ENCODE measurements at places on chromosomes 7 and 10.

- ATAC-seq: no peak
Observed at GRCh38 chr7:155744971-155745683, 67.1 kb downstream of the SHH start.

- no peak for ATAC-seq
Observed at GRCh38 chr10:114319406-114320248, 80.6 kb downstream of the VWA2 start.

GRCh38 chr10:8306685-8307364 lies 252.3 kb downstream of the GATA3 start:
- ATAC-seq: no peak

GRCh38 chr7:50268223-50268622 lies 36.3 kb upstream of the IKZF1 start:
- no peak for ATAC-seq

GRCh38 chr7:85638394-85638793 lies 451.5 kb upstream of the SEMA3D start:
- ATAC-seq: no peak

DNA sequence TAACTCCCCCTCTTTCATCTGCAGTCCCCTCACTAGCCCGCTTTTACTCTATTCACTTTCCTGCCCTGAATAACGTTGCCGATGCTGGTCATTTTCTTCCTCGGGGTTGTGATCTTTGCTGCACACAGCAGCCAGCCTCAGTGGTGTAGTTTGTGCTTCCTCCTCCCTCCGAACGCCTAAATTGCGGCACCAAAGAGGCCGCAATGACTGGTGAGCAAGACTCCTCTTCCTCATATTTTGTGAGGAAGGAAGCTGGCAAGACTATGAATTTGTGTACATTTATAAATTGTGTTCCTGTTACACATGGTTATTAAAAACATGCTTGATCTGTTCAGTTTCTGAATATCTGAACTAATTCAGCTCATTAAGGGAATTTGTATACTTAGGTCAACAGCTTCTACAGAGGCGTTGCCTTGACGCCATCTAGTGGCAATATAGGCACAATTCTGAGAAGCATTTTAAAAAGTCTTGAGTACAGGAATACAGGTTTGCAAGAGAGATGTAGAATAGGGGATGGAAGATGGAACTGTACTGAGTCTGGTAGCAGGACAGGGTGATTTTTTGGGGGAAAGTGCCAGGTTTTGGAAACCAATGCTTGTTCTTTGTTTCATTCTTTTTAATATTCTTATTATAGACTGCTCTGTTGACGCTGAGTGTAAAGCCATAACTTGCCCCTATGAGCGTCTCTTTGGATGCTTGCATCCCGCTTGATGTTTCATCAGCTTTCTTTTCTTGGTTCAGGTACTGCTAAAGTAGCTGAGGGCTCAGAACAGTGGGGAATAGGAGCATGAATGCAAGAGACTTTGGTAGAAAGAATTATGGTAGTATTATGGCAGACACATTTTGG lies 4.1 kb upstream of the TAS2R5 start:
- ATAC-seq: no peak

GRCh38 chr10:5921746-5922145 lies 31.7 kb downstream of the FBH1 start:
- no peak for ATAC-seq

- ATAC-seq: no peak
Observed at GRCh38 chr7:19701471-19701870, 7.4 kb downstream of the POLR1F start.

- ATAC-seq: no peak
Observed at GRCh38 chr10:3470191-3470590, 297.6 kb upstream of the PITRM1 start.

DNA sequence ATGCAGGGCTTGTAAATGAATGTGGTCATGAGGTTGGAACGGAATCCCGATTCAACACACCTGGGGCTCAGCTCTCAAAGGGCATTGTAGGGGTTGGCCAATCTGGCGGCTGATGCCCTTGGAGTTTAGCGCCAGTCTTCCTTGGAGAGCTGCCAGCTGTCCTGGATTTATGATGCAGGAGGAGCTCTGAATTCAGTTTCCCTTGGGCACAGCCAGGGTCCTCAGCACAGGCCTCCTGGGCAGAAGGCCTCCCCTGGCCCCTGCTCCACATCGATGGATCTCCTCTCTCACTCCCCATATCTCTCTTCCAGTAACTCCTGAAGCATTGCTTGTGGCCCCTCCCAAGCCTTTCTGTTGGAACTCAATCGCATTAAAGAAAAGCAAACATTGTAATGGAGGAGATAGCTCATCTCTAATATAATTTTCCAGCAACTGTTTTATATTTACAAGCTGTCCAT lies 985 bp upstream of the CYTH3 start:
- ATAC-seq: no peak

GRCh38 chr10:30434273-30435072 lies 489 bp downstream of the MAP3K8 start:
- peak; percentile 18 for ATAC-seq

DNA sequence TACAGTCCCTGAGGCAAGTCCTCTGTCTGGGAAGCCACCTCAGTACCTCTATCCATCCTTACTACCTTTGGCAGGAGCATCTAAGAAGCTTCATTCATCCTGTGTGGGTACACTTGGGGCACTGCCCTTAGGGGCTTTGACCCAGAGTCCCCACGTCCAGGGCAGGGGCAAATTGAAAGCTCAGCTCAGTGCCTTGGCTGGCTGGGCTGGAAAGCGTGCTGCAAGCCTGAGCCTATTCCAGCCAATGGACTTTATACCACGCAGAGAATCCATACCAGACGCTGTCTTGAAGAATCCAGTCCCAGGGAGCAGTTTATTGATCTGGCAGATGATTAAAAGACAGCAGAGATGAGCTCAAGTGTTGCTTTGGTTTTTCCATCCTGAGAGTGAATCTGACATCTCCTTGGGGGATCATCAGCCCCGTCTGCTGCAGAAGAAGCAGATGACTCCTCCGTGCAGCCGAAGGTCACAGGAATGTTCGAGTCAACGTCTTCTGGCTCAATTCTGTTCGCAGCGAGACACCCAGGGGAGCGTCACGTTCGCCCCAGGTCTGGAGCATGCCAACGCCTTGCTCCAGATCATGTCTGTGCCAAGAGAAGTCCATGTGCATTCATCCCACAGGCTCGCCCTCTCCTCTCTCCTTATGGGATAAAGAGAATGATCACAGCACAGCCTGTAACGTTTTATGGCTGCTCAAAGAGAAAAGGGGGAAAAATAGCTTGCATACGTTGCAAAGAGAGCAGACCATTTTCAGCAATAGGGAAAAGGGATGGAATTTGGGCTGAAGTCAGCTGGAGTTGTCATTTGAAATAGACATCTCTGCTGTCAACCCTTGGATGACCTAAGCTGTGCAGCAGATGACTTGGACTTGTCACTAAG lies 35.8 kb upstream of the LYZL1 start:
- no peak for ATAC-seq

DNA sequence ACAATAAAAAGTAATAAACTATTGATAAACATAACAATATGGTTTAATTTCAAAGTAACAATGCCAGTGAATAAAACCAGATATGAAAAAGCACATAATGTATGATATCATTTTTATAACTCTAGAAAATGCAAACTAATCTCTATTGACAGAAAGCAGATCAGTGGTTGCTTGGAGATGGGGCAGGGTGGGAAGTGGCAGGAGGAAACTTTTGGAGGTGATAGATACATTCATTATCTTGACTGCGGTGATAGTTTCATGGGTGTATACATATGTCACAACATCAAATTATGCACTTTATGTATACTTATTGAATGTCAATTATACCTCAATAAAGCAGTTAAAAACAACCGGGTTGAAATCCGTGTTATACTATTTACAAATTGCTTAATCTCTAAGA lies 16.0 kb upstream of the C1GALT1 start:
- no peak for ATAC-seq

DNA sequence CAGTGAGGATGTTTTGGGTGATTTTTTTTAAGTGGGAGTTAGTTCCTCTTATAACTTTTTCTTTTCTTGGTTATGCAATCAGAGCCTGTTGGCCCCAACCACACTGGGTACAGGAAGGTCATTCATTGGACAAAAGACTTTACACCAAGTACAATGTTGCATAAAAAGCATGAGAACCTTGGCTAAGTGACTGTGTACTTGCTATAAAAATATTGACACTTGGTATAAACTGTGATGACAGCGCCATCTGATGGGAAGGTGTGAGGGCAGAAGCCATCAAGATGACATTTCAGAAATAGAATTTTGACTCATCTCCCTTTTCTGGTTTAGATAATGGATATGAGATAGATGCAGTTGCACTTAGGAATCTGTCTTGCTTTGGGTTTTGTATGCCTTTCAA lies 126.4 kb upstream of the CCDC6 start:
- peak; percentile 33 for ATAC-seq
